Left lung (tissue), 14 donors: ENCODE measurements at places on chromosomes 2 and 18. TPM values are rescaled to one million over a fixed set of nuclear protein-coding genes. Genes with fewer than 3 reads are reported as not detected.

DNA sequence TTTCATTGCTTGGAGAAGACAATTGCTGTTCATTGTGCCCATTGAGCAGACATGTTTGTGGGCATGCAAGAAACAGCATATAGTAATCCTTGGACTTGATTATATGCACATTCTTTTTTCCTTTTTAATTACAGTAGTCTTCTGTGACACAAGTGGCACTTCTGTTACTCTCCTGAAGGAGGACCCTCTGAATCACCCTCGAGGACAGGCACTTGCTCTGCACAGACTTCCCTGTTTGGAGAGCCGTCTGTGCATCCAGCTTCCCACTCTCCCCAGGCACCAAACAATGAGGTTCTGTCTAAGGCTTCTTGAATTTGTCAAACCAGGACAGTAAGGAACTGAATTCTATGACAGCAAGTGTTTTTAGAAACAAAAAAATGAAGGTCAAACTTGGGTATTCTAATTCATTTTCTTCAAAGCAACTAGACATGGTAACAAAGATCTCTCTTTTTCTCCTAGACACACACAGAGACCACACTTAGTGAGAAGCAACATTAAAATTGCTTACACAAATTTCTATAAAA is 844.6 kb upstream of the ID2 start:
- H3K27ac ChIP-seq = no peak overlapping the region
- DNase-seq = no peak
- H3K4me1 ChIP-seq = peaks cover 7% of the 10 kb centered on the region
- H3K27me3 ChIP-seq = no peaks in the 10 kb centered on the region
- H3K36me3 ChIP-seq = no peaks in the 10 kb centered on the region
- no peak overlapping the region for H3K4me3 ChIP-seq

GRCh38 chr2:44547718-44548117 is 186.0 kb downstream of the CAMKMT start:
- DNase-seq = no peak
- H3K27me3 ChIP-seq = no peaks in the 10 kb centered on the region
- H3K4me3 ChIP-seq = no peak overlapping the region

DNA sequence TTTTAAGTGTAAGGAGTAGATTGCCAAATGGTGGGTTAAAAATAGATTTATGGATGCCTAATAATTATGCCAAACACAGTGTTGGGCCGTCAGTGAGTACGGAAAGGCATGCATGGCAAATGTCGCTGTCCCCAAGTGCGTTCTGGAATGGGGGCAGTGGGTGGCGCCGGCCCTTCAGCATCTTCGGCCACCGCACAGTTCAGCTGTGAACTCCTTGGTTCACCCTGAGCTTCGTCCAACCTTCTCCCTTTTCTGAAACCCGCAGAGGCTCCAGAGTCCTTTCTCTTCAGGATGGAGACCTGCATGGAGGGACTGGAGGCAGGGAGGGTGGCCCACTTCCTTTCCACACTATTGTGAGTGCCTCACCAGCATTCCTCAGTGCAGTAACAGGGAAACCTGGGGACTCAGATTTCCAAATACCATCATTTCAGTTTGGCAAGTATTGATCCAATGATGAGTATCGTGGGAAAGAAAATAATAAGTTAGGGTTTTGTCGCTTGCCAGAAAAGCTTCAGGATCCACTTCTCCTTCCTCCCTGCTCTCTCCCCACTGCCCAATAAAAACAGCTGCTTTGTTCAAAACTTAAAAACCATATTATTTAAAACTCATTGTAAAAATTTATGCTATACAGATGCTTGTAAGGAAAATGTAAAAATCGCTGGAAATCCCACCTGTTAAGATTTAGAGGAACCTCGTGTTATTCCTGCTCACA is 74.6 kb upstream of the TXNDC2 start:
- peaks cover 13% of the 10 kb centered on the region for H3K4me1 ChIP-seq
- H3K27me3 ChIP-seq = no peaks in the 10 kb centered on the region
- H3K36me3 ChIP-seq = no peaks in the 10 kb centered on the region
- DNase-seq = no peak
- H3K27ac ChIP-seq = no peak overlapping the region

- H3K4me3 ChIP-seq = no peak overlapping the region
- peaks cover 3% of the 10 kb centered on the region for H3K4me1 ChIP-seq
- no peak overlapping the region for H3K27ac ChIP-seq
- no peaks in the 10 kb centered on the region for H3K36me3 ChIP-seq
Measured at GRCh38 chr2:191922736-191923651, 76.1 kb upstream of the CAVIN2 start.

- peaks cover 6% of the 10 kb centered on the region for H3K4me1 ChIP-seq
- H3K27ac ChIP-seq = peak overlapping the region; percentile 67
- no peaks in the 10 kb centered on the region for H3K27me3 ChIP-seq
- no peaks in the 10 kb centered on the region for H3K36me3 ChIP-seq
- no peak overlapping the region for H3K4me3 ChIP-seq
Measured at GRCh38 chr2:1654696-1655374, 89.5 kb downstream of the PXDN start.

DNA sequence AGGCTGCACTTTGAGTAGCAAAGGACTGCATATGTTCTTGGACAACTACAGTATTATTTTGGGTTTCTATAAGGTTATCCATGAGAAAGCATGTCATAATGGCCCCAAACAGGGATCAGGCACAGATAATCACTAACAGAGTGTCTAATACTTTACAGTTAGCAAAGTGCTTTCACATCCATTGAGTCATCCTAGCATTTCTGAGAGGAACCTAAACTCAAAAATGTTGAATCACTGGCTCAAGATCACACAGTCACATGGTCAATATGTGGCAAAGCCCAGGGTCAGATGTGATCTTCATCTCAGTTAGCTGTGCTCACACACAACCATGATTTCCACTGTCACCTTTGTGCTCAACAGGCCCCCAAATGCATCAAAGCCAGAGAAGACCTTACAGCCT is 156.1 kb upstream of the VRK2 start:
- no peaks in the 10 kb centered on the region for H3K27me3 ChIP-seq
- H3K4me1 ChIP-seq = no peaks in the 10 kb centered on the region
- H3K36me3 ChIP-seq = no peaks in the 10 kb centered on the region
- H3K4me3 ChIP-seq = no peak overlapping the region
- DNase-seq = no peak

DNA sequence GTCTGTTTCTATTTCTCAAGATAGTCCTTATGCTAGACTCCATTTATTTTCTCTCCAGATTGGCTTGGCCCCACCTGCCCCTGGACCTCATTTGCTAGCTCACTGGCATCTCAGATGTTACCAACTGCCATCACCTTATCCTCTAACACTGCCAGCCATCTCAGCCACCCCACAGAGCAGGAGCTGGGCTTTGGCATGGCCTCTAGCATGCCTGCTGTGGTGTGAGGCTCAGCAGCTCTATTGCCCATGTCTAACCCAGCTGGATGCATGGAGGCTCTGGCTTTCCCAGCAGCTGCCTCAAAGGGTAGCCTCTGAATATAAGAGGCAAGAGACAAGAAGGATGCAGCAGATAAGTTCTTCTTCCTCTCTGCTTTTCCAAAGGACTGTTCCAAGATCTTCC is 373.4 kb downstream of the TNS1 start:
- H3K4me1 ChIP-seq = no peaks in the 10 kb centered on the region
- H3K4me3 ChIP-seq = no peak overlapping the region
- no peak for DNase-seq

DNA sequence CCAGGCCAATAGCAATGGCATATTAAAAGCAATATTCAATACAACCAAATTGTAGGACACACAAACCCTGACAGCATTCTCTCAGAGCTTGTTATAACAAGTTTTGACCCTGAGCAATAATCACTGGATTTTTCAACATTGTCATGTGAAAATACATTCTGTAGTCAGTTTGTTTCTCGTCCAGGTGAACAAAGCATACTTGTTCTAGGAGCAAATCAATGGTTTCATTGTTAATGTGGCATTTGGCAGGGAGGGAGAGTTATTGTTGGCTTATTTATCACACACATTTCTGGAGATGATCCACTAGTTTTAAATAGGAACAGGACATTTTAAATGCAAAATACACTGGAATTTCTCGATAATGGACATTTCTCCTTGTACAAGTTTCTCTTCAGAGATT is 69.9 kb upstream of the L3MBTL4 start:
- H3K4me1 ChIP-seq = no peaks in the 10 kb centered on the region
- DNase-seq = no peak
- H3K27me3 ChIP-seq = no peaks in the 10 kb centered on the region
- H3K4me3 ChIP-seq = no peak overlapping the region

- no peak overlapping the region for H3K4me3 ChIP-seq
- DNase-seq = no peak
- H3K27ac ChIP-seq = peak overlapping the region; percentile 65
Measured at GRCh38 chr2:143482771-143483170, 353.6 kb downstream of the ARHGAP15 start.

- DNase-seq = no peak
- H3K27ac ChIP-seq = peak overlapping the region; percentile 31
- H3K4me3 ChIP-seq = no peak overlapping the region
- peaks cover 100% of the 10 kb centered on the region for H3K4me1 ChIP-seq
- no peaks in the 10 kb centered on the region for H3K27me3 ChIP-seq
- H3K36me3 ChIP-seq = no peaks in the 10 kb centered on the region
Measured at GRCh38 chr2:237729681-237730475, 68.7 kb upstream of the RBM44 start.

DNA sequence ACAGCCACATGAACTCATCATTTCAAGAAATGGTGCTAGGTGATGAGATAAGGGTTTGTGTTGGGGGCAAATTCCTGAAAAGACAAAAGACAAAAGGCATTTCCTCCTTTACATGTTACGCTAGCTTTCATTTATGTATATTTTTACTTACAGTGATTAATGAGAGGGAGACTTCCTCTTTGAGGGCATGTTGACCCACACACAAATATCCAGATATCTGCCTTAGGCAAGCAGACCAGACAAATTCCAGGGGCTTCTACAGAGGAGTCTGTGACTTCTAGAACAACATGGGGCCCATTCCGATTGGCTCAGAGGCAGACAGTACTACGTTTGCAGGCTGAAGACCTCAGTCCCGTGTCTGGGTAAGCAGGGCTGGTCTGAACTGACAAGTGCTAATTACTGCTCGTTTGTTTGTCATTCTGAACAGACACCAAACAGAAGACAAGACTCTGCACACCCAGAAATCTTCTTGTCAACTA is 74.8 kb upstream of the ST6GAL2 start:
- H3K4me1 ChIP-seq = no peaks in the 10 kb centered on the region
- H3K27ac ChIP-seq = no peak overlapping the region
- H3K36me3 ChIP-seq = no peaks in the 10 kb centered on the region
- no peak overlapping the region for H3K4me3 ChIP-seq

- H3K4me1 ChIP-seq = no peaks in the 10 kb centered on the region
- no peak overlapping the region for H3K27ac ChIP-seq
- no peak for DNase-seq
- no peaks in the 10 kb centered on the region for H3K36me3 ChIP-seq
Measured at GRCh38 chr18:36312806-36313395, 15.4 kb downstream of the FHOD3 start.

DNA sequence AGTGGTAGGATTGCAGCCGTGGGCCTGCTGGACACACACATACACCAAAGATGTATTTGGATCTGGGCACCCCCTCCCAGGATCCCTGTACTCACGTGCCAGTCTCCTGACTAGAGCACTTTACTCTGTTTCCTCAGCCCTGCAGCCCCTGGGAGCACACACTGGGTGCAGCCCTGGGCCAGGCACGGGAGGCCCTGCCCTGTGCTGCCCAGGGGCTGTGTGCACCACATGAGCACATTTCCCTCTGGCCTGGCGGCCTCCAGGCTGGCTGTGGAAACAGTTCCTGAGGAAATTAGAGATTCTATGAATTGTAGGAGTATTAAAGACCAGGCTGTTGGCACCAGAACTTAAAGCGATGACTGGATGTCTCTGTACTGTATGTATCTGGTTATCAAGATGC is 45.4 kb downstream of the BCL2L11 start:
- no peak overlapping the region for H3K27ac ChIP-seq
- DNase-seq = no peak
- peaks cover 6% of the 10 kb centered on the region for H3K4me1 ChIP-seq
- H3K27me3 ChIP-seq = no peaks in the 10 kb centered on the region

DNA sequence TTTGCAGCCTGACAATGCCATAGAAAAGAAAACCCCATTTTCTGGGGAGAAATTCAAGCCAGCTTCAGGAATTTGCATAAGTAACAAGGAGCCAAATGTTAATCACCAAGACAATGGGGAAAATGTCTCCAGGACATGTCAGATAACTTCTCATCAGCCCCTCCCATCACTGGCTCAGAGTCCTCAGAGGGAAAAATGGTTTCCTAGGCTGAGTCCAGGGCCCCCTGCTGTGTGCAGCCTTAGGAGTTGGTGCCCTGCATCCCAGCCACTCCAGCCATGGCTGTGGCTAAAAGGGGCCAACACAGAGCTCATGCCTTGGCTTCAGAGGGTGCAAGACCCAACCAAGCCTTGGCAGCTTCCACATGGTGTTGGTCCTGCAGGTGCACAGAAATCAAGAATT is 63.7 kb upstream of the FANCL start:
- DNase-seq = no peak
- H3K4me3 ChIP-seq = no peak overlapping the region
- H3K4me1 ChIP-seq = no peaks in the 10 kb centered on the region
- H3K27ac ChIP-seq = no peak overlapping the region
- H3K27me3 ChIP-seq = no peaks in the 10 kb centered on the region

- no peaks in the 10 kb centered on the region for H3K4me1 ChIP-seq
- H3K27me3 ChIP-seq = no peaks in the 10 kb centered on the region
- H3K36me3 ChIP-seq = no peaks in the 10 kb centered on the region
- no peak overlapping the region for H3K27ac ChIP-seq
- no peak overlapping the region for H3K4me3 ChIP-seq
- DNase-seq = no peak
Measured at GRCh38 chr2:169491378-169491777, 12.1 kb downstream of the BBS5 start.

- peak overlapping the region; percentile 92 for H3K27ac ChIP-seq
- H3K36me3 ChIP-seq = no peaks in the 10 kb centered on the region
- H3K4me1 ChIP-seq = peaks cover 56% of the 10 kb centered on the region
- no peak for DNase-seq
- no peaks in the 10 kb centered on the region for H3K27me3 ChIP-seq
Measured at GRCh38 chr2:112839407-112840067, 3.0 kb upstream of the IL1B start.

DNA sequence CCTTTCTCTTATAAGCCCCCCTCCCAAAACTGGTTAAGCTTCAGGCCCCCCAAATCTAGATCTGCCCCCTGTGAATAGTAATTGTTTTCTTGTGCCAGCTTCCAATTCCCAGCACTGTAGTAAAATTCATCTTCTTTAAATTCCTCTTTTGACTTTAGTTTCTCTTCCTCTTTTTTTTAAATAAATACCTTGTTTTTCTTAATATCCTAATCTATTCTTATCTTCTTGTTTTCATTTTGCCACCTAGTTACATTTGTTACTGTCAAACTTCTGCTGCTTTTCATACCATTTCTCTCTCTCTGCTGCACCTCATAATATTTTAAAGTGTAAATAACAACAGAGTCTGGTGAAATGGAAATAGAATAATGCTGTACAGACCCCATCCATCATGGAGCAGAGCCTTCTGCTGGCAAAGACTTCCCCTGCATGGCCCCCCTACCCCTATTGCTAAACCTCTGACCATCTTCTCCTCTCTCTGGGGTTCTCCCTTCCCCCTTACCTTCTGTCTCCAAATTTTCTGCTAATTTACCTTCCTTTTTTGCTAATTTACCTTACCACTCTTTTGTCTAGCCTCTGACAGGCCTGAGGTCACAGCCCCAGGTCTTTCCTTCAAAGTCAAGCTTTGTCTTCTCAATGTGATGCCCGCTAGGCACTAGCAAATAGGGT is 94.9 kb upstream of the PAPOLG start:
- no peaks in the 10 kb centered on the region for H3K36me3 ChIP-seq
- H3K4me3 ChIP-seq = no peak overlapping the region
- no peaks in the 10 kb centered on the region for H3K27me3 ChIP-seq
- no peaks in the 10 kb centered on the region for H3K4me1 ChIP-seq
- no peak for DNase-seq
- no peak overlapping the region for H3K27ac ChIP-seq

Gene KLHL30
- total RNA-seq = 0.96 TPM

Gene TCF7L1
- total RNA-seq = 16.4 TPM

Gene SPRED2
- total RNA-seq = 34.5 TPM

Gene FOXD4L1
- 0.17 TPM for total RNA-seq

Gene SLC9A4
- not detected for total RNA-seq

Gene OTX1
- 0.12 TPM for total RNA-seq

Gene LDLRAD4
- 22.6 TPM for total RNA-seq
